Urothelium cell line (cell line): ENCODE measurements at places on chromosomes 13 and 19.

- DNase-seq: no peak
These were observed 63.5 kb upstream of the DOCK9 start for GRCh38 chr13:99041337-99041736.

GRCh38 chr19:41783612-41784011 lies 12.8 kb upstream of the CEACAM3 start:
- DNase-seq: no peak

GRCh38 chr13:65343898-65344663 lies 1886.1 kb downstream of the PCDH9 start:
- DNase-seq: no peak

GRCh38 chr19:15015946-15016542 lies 33.2 kb upstream of the CASP14 start:
- DNase-seq: peak; percentile 27

DNA sequence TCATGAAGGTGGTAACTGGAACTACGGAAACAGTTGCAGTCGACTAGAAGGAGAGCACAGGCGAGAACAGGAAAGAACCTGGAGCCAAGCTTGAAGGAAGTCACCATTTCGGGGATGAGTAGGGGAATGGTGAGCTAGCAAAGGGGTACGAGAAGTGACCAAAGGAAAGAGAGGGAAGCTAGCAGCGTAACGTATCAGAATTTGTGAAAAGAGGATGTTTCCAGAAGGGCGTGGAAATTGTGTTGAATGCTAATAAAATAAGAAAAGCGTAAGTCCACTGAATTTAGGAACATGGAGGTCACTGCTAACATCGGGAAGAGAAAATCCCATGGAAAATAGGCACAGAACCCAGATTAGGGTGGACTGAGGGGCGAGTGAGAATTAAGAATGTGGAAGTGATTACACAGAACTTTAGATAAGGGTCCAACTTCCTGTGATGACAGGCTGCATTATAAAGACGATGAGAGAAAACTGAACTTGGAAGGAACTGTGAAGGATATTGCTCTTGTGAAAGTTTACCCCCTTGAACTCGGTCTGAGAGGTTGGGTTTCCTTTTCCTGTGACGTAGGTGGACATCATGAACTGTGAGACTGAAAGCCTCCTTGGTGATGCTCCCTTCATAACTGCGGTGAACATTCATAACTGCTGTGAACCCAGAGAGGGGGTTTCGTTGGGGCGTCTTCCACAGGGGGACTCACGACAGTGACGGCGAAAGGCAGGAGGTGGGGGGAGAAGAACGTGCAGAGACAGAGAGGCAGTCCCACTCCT lies 2.0 kb upstream of the FFAR2 start:
- DNase-seq: no peak

DNA sequence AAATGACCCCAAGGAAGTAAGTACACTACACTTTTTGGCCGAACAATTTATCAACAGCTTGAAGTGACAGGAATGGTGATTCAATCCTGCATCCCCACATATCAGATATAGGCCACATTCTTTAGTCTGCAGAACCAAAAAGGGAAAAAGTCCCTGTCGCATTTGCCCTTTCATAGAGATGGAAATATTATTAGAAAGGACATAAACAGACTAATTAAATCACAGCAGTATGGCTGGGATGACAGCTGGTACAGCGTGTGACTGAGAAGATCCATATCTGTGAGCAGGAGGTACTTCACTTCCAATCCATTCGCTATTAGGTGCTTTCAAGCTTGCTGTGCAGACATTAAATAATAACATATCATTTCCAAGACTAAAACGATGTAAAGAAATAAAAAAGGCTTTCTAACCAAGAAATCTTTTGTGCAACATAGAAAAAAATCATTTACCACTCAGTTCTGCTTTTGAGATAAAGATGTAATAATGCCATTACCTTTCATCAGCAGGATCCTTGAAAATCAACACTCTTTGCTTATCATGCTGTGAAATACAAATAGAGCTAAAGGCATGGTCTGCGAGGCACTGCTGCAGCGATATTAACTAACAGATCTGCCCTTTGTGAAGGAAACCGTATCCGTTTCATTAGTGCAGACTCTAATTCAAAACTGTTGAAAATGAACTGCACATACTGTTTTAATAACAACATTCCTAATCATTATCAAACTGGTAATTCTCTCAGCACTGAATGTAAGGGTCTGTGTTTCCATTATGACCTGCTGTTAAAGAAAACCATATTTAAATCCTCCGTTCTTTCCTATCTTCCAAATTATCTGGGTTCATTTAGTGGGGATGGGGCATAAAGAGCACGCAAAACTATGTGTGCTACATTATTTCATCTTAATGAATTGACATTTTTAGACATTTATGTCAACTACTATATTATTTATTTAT lies 245.6 kb downstream of the DACH1 start:
- DNase-seq: no peak

- DNase-seq: no peak
These were observed at the start of gene OSCAR for GRCh38 chr19:54100561-54100960. Gene OSCAR (minus strand): TSS chr19:54100803. CDS start chr19:54100792, 11 bp downstream.

DNA sequence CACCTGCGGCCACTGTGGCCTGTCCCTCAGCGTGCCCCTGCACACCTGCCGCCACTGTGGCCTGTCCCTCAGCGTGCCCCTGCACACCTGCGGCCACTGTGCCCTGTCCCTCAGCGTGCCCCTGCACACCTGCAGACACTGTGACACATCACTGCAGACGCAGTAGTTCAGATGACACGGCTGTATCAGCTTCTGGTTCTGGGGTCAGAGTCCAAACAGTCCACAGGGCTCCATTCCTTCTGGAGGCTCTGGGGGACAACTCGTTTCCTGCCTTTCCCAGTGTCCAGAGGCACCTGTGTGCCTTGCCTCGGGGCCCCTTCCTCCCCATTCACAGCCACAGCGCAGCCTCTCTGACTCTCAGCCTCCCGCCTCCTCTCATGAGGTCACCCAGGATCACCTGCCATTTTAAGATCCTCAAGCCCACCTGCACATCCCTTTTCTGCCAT lies 5.5 kb downstream of the SF3A2 start:
- no peak for DNase-seq

DNA sequence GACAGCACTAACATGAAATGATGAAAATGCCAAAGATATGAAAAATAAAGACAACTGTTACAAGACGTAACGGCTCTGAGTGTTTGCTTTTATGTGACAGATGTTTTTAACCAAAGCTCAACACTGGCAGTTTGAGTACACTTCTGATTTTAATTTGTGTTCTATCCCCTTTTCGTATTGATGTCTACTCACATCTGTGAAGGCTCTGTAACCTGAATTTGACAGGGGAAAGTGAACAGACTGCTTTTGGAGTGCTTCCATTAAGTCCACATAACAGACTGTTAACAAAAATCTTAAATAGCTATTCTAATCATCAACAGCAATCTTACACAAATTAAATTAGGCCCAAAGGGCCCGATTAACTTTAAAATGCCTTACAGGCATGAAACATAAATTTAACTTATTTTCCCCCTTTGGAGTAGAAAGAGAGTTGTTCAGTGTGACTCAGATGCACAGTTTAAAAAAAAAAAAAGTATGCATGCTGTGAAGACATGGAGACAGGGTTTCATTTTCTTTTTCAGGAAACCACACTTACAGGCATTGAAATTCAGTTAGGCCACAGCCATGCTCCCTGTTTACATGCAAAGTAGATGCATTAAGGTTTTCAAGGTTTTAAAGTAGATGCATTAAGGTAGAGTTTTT lies 16.3 kb upstream of the RNASEH2B start:
- DNase-seq: no peak

GRCh38 chr19:16104722-16105121 lies 7.0 kb upstream of the RAB8A start:
- no peak for DNase-seq

DNA sequence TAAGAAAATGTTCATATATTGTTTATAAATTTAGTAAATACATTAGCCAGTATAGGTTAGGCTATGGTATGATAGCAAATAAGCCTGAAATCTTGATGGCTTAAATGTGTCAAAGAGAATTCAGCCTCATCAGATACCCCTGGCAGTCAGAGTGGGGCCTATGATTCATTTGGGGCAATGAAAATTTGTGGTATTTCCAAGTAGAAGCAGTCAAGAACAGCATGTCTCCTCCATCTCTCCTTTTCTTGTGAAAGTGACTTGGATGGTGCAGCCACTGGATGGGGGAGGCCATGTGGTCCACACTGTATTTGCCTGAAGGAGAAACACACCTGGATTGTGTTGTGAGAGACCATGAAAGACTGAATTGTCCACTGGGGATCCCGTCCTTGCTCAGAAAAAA lies 82.7 kb downstream of the DLEU7 start:
- no peak for DNase-seq

- DNase-seq: no peak
These were observed 5.7 kb downstream of the ERCC2 start for GRCh38 chr19:45364696-45365095.

DNA sequence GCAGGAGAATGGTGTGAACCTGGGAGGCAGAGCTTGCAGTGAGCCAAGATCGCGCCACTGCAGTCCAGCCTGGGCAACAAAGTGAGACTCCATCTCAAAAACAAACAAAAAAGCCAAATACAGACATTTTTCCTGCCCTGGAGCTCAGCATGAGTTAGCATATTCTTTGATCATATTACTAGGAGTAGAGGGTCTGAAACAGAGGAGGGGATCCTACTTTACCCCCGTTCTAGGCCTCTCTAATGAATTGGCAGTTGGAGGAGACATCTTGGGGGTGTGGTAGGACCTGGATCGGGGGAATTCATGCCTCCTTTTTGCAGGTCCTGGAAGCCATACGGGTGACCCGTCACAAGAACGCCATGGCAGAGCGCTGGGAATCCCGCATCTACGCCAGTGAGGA lies 12.3 kb downstream of the MISP start:
- DNase-seq: no peak

DNA sequence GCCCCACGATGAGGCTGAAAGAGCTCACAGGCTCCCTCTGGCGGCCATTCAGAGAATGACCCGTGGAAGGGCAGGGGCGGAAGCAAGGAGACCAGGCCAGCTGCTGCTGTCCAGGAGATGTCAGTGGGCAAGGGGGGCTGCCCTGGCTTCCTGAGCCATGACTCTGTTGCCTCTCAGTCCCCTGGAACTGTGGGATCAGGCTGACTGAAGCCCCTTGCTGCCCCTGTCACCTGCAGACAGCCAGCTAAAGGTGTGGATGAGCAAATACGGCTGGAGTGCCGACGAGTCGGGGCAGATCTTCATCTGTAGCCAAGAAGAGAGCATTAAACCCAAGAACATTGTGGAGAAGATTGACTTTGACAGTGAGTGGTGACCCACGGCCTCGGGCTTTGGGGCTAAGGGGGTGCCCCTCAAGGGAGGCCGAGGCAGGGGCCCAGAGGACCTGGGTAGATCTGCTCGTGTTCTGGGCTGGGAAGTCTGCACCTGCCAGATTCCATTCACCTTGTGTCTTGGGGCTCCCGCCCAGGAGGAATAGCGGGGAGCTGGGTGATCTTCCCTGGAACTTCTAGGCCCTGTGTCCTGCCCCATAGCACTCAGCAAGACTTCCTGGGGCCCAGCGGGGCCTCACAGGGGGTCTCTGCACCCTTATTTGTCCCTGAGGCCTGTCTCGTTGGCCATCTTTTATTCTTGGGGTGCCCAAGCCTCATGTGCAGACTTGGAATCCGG lies 12.5 kb upstream of the ACTN4 start:
- peak; percentile 81 for DNase-seq

- no peak for DNase-seq
These were observed 289.8 kb upstream of the DACH1 start for GRCh38 chr13:72156760-72157159.
